Activated gamma-delta T cell treated with anti-CD3 and anti-CD28 coated beads, Interleukin-2, amount 50 U/mL, for 16 hours (primary cell): ENCODE measurements at places on chromosomes 7 and 10.

DNA sequence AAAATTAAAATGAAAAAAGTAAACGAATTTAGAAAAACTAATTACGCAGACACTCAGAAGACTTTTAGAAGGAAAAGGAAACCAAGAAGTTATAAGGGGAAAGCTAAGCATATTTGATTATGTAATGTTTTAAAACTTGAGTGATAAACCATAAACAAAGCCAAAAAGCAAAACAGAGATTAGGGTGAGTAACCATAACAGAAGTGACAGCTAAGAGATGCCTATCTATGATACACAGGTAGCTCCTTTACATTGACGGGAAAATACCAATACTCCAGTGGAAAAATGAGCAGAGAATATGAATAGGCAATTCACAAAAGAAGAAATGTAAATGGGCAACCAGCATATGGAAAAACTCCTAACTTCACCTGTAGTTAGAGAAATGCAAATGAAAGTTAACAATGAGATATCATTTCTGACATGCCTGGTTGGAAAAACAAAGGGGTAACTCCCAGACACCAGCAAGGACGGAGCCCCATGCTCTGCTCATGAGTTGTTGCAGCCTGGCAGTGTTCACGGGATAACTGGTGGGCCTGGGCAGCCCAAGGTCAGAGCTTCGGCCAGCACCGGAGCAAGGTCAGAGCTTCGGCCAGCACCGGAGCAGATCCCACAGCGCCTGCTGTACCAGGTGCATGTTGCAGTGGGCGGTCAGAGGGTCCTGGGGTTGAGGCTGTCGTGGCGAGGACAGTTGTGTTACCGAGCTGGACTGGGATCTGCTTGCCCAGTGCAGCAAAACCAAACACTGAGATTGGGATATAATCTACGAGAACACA, 58.9 kb downstream of the ALOX5 start:
- no peak for DNase-seq

DNA sequence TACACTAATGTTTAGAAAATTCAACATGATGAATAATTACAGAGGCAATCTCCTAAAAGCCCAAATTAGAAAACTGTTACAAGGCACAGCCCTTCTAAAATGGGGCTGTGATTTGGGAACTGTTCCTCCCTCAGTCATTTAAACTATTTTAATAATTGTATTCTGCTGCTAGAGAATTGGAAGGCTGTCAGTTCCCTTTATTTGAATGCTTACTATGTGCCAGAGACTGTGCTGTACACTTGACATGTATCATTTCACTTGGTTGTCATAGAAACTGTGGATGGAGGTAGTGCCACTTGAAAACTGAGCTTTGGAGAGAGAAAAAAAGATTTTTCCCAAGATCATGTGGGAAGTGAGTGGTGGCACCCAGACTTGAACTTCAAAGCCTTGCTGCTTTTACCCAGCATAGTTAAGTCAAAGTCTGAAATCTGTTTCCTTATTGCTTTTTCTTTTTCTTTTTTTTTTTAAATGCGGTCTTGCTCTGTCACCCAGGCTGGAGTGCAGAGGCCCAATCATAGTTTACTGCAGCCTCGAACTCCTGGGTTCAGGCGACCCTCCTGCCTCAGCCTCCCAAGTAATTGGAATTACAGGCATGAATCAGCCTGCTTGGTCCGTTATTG, 23.6 kb downstream of the UBE2D1 start:
- no peak for DNase-seq

DNA sequence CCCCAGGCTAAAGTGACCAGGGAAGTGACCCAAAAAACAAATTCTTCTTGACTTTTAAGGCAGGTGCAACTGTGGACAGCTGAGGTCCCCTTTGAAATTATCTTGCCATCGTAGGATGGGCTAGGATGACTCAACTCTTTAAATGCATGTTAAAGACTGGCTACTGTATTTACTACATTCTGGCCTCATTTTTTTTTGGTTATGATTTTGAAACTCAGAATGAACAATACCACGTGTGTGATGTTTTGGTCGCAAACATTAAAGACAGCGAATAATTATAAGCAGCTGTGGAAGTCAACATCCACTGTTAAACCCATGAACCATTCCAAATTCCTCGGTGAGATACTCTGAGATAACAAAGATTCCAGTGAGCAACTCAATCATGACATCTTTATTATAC, 1.2 kb upstream of the SLC13A4 start:
- no peak for DNase-seq

- no peak for DNase-seq
Measured at GRCh38 chr7:665736-666453, 60.6 kb upstream of the DNAAF5 start.

- DNase-seq: no peak
Measured at GRCh38 chr7:129006636-129007414, 48.1 kb downstream of the TNPO3 start.

- DNase-seq: no peak
Measured at GRCh38 chr7:114279901-114280300, 134.7 kb upstream of the FOXP2 start.

- no peak for DNase-seq
Measured at GRCh38 chr7:108030516-108030915, 27.6 kb upstream of the LAMB1 start.

DNA sequence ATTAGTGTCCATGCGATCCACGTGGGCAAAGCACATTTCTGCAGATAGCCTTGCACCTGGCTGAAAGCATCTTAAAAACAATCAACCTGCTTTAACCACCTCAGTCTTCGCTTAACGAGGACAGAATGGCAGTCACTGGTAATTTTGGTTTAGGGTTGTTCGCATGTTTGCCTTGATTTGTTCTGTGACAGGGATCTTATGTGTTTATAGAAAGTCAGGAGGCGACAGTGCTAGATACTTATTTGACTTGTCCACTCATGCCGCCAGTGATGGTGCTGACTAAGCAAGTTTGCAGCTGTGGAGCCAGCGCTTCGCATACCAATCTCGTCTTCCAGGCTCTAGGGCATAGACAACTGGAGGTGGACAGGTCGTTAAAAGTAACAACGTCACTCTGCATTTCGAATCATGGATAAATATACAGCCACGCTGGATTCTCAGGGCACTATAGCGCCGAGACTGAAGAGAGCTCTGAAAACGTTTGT, 1.2 kb upstream of the TMEM243 start:
- no peak for DNase-seq

DNA sequence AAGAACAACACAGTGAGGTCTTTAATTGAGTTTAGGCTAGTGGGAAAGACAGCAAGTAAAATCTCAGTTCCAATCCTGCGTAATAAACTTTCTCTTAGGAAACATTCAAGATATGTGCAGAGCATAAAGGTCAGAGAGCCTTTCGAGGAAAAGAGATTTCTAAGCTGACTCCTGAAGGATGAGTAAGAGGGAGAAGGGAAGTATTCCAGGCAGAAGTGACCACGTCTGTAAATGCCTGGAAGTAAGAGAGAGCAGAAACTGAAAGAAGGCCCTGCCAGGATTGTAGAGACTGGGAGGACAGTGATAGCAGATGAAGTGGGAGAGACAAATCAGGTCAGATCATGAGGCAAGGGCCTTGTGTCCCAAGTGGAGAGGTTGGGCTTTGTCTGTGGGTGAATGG, 41.8 kb downstream of the PNLIPRP3 start:
- DNase-seq: no peak

GRCh38 chr7:114821030-114821900, 100.6 kb upstream of the MDFIC start:
- DNase-seq: no peak

DNA sequence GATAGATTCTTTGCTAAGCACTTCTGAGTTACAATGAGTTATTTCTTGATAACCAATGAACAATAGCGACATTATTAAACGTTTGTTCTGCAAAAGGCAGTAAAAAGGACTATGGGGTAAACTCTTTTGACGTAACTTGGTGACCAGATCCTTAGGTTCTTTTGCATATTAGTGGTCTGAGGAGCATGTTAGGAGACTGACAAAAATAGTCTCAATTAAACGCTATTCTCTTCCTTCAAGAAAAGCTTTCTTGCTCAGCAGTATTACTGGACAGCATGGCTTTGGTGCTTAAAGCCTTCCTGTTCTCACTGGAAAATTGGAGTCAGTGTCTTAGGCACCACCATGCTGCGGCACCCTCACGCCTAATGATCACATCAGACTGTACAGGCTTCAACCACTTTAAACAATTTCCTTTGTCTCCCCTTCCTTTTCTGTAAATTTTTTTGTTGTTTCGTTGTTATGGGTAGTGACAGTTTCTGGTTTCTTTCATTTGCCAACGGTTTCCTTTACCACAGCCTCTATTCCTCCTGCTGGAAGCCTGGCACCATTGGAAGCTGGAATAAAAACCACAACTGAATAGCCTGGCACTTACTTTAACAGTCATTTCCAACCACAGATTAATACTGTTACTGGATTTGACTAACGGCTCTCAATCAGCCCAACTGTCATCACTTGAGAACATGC, 49.2 kb upstream of the FAM133B start:
- no peak for DNase-seq

GRCh38 chr7:149261316-149261828, 624 bp upstream of the ZNF783 start:
- no peak for DNase-seq

GRCh38 chr10:118725886-118726500, 28.8 kb downstream of the CACUL1 start:
- DNase-seq: no peak

GRCh38 chr7:113628948-113629847, 289.6 kb downstream of the PPP1R3A start:
- DNase-seq: no peak

DNA sequence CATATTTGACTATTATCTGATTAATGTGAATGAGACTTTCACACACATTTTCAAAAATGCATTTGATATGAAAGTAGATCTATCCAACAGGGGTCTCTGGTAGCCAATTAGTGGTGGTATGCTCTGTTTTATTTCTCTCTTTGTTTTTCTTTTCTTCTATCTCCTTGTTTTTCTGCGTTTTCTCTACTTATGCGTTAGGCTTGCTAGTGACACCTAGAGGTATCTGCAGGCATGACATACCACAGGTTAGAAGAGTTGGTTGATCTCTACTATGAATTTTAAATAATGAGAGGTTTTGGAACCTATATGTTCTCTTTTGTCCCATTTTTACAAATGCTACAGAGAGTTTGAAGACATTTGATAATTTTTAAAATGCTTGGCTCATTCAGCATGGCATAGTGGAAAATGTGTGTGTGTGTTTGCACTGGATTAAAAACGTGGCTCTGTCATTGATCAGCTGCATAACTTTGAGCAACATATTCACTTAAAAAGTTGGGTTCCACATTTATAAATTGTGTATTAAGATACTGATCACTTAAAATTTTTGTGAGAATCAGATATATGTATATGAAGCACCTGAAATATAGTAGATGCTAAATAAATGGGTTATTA, 28.1 kb upstream of the PLXDC2 start:
- no peak for DNase-seq

DNA sequence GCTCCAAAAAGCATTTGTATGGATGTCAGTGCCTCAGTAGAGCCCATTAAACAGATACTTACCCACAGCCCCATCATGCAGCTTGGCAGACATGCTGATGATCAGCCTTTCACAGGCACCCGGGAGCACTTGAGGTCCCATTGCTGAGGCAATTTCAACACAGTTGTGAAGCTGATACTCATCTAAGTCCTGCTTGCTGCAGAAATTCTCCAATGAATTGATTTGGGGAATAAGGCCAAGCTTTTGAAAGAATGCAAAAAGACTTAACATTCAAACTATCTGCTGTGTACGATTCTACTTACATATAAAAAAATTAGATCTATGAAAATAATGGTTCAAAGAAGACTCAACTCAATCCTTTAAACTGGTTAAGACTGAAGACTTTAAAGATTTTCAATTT, 60.5 kb downstream of the LAMB4 start:
- DNase-seq: no peak

DNA sequence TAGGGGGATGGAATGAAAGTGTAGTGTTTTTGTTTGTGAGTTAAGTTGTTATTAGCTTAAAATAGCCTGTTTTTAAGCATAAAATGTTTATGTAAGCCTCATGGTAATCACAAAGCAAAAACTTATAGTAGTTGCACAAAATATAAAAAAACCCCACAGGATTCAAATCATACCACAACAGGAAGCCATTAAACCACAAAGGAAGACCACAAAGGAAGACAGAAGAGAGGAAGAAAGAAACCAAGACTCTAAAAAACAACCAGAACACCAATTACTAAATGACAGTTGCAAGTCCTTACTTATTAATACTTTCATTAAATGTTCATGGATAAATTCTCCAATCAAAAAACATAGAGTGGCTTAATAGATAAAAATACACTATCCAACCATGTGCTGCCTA, 63.6 kb downstream of the ANKRD7 start:
- DNase-seq: no peak

- DNase-seq: no peak
Measured at GRCh38 chr7:157644946-157645345, 308.1 kb downstream of the DNAJB6 start.

DNA sequence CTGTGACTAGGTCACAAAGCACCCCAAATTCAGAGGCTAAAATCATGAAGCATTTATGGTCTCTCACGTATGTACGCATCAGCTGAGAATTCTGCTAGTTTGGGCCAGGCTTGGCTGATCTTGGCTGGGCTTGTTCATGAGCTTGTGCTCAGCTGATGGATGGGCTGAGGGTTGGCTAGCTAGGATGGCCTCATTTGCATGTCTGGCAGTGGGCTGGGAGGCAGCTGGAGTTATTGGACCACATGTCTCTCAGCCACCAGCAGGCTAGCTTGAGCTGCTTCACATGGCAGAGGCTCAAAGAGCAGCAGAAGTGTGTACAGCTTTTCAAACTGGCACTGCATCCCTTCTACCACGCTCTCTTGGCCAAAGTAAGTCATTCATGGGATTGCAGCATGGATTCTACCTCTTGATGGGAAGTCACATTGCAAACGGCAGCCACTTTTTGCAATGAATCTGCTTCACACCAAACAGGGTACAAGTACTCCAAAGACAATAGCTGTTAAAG, 770.3 kb downstream of the TYW1 start:
- no peak for DNase-seq

- DNase-seq: no peak
Measured at GRCh38 chr7:20794676-20795075, 8.0 kb upstream of the SP8 start.

DNA sequence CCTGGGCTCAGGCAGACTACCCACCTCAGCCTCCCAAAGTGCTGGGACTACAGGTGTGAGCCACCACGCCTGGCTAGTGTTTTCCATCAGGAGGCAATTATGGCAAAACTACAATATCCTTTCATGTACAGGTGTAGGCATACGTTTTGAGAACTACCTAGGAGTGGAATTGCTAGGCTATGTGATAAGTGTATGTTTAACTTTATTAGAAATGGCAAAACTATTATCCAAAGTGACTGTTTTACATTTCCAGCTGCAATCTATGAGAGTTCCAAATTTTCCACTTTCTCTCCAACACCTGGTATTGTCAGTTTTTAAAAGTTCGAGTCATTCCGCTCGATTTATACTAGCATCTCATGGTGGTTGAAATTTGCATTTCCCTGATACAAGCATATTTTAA, 59.0 kb downstream of the ZMYND11 start:
- no peak for DNase-seq

- DNase-seq: no peak
Measured at GRCh38 chr7:129169171-129169671, 19.2 kb upstream of the SMO start.
